Melanocyte of skin (primary cell): ENCODE measurements at places on chromosomes 1 and 21. TPM values are rescaled to one million over a fixed set of nuclear protein-coding genes. Genes with fewer than 3 reads are reported as not detected.

ZFP69B gene
- total RNA-seq: 2.0 TPM in 2 replicates

ESRRG gene
- under 0.01 and 0.31 TPM in 2 replicates for total RNA-seq

NBPF10 gene
- 0.46 and 0.67 TPM in 2 replicates for total RNA-seq

NFYC gene
- total RNA-seq: 28.0 and 32.0 TPM in 2 replicates

TNNI3K gene
- under 0.01 and 0.73 TPM in 2 replicates for total RNA-seq

FCRL4 gene
- not detected in 2 replicates for total RNA-seq

G0S2 gene
- total RNA-seq: 0.15 TPM in 1 of 2 replicates, not detected in the other

S100B gene
- 746 and 968 TPM in 2 replicates for total RNA-seq

C1orf141 gene
- not detected in 2 replicates for total RNA-seq
